ENCODE measurements at places on chromosomes 16 and 17. TPM values are rescaled to one million over a fixed set of nuclear protein-coding genes. Genes with fewer than 3 reads are reported as not detected.
A peak's percentile ranks its signal among the peaks of the same experiment; 100 is the strongest.

GRCh38 chr17:48970865-48971687, 2.7 kb upstream of the GIP start:
- H3K4me1 ChIP-seq = peaks cover 28% of the 10 kb centered on the region
- no peaks in the 10 kb centered on the region for H3K27me3 ChIP-seq
- no peak for DNase-seq
- H3K27ac ChIP-seq = peak overlapping the region; percentile 96

- H3K27me3 ChIP-seq = no peaks in the 10 kb centered on the region
- H3K4me3 ChIP-seq = no peak overlapping the region
- H3K27ac ChIP-seq = peak overlapping the region; percentile 86
- peak; percentile 92 for DNase-seq
- H3K36me3 ChIP-seq = peaks cover 45% of the 10 kb centered on the region
These were observed 14.6 kb downstream of the RSL1D1 start for GRCh38 chr16:11836650-11837244.

DNA sequence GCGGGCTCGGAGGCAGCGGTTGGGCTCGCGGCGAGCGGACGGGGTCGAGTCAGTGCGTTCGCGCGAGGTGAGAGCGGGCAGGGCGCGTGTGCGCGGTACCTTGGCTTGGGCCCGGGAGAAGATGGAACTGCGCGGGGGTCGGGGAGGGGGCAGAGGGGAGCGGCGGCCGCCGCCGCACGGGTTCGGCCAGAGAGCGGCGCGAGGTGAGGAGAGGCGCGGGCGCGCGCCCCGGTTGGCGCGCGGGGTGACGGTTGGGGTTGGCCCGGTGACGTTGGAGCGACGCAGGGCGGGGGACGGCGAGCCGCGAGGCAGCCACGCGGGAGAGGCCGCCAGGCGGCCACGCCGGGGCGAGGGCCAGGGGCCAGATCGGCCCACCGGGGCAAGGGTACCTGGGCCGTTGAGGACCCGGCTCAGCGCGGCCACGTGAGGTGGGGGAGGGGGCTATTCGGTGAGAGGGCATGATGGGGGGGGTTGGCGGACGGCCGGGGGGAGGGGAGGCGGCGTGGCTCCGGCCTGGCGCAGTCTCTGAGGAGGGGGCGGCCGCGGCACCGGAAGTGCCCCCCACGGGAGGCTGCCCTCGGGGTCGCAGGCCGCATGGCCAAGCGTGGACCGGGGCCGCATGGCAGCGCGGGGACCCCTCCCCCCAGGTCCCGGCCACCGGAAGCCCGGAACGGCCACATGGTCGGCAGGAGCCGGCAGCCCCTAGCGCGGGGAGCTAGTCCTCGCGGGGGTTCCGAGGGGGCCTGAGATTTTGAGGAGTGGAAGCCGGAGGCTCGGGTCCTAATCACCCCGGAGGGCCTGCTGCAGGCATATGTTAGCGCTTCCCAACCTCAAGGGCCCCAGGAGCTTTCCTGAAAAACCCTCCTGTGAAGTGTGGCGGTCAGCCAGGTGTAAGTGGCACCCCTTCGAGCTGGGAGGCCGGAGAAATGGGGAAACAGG, 527 bp downstream of the EIF5A start:
- peaks cover 20% of the 10 kb centered on the region for H3K4me1 ChIP-seq
- no peak for DNase-seq
- H3K27me3 ChIP-seq = no peaks in the 10 kb centered on the region
- H3K27ac ChIP-seq = peak overlapping the region; percentile 90

The PITPNM3 gene
- total RNA-seq = 1.3 TPM

The CCL17 gene
- total RNA-seq = not detected

DNA sequence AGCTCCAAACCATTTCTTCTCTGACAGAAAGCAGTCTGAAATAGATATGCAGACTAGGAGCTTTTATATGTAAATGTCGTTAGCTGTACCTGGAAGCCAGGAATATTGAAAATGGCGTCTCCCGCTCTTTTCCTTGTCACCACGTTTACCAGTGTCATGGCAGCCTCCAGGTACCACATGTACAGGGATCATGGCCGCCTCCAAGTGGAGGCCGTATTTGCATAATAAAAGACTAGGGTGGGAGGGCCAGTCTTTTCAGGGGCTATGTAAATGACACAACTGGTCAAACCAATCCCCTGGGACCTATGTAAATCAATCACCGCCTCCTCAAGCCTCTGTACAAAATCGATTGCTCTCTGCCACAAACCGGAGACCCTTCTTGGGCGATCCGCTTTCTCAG, 54.3 kb downstream of the MYOCD start:
- H3K4me3 ChIP-seq = no peak overlapping the region
- no peak overlapping the region for H3K27ac ChIP-seq
- DNase-seq = no peak

DNA sequence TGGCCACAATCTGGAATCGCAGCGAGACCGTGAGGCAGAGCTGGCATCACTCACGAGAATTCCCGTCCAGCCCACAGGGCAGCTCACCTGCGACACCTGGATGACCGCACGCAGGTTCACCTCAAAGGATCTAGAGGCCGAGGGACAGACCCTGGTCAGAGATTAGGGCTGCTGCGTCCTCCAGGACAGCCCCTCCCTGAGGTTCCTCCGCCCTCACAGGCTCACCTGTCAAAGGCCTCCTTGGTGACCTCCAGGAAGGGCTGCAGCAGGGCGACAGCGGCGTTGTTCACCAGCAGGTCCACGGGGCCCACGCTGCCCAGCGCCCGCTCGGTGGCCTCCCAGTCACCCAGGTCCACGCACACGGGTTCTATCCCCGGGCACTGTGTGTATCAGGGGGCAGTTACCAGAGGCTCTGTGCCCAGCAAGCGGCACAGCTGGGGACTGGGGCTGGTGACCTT, 834 bp downstream of the DCXR start:
- H3K27ac ChIP-seq = peak overlapping the region; percentile 59
- no peak for DNase-seq
- no peaks in the 10 kb centered on the region for H3K36me3 ChIP-seq
- no peaks in the 10 kb centered on the region for H3K27me3 ChIP-seq

- no peak for DNase-seq
- H3K4me1 ChIP-seq = no peaks in the 10 kb centered on the region
- no peaks in the 10 kb centered on the region for H3K36me3 ChIP-seq
- no peaks in the 10 kb centered on the region for H3K27me3 ChIP-seq
These were observed 35.3 kb downstream of the MRTFB start for GRCh38 chr16:14106457-14106856.

The NBR1 gene
- total RNA-seq = 53.6 TPM

The ZACN gene
- total RNA-seq = 0.23 TPM

DNA sequence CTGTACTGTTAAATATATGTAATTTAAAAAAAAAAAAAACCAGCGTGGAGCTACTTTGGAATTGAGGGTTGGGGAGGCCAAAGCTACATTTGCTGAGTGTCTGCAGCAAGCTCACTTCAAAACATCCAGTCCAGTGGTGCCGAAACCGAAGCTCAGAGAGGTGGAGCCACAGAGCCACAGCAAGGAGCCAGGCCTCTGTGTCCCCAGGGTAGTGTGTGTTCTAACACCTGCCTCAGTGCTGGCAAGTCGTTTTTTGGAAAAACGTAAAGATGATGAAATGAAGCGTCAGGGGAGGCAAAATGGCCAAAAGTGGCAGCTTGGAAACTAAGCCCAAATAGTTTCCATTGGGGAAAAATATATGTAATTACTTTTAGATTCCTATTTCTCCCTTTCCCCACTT, 36.1 kb upstream of the MRC2 start:
- H3K4me3 ChIP-seq = no peak overlapping the region
- H3K36me3 ChIP-seq = peaks cover 20% of the 10 kb centered on the region
- H3K27ac ChIP-seq = no peak overlapping the region
- no peak for DNase-seq
- no peaks in the 10 kb centered on the region for H3K27me3 ChIP-seq

DNA sequence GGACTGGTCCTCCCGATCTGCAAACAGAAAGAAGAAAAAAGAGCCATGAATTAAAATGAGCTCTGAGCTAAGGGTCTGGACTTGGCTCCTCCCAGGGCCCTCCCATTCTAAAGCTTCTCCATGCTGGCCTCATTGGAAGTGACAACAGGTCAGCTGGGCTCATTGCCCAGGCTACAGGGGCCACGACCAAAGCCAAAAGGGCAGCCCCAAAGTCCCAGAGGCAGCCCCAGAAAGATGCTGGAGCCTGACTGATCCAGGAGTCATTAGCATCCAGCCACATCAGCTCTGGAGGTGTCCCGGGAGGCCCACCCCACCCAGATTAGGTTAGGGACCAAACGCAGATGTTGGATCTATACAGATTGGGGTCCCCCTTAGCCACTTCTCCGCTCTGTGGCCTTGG, 58.2 kb downstream of the MYH11 start:
- no peak overlapping the region for H3K4me3 ChIP-seq
- no peak overlapping the region for H3K27ac ChIP-seq
- no peak for DNase-seq
- peaks cover 9% of the 10 kb centered on the region for H3K27me3 ChIP-seq
- H3K4me1 ChIP-seq = no peaks in the 10 kb centered on the region

DNA sequence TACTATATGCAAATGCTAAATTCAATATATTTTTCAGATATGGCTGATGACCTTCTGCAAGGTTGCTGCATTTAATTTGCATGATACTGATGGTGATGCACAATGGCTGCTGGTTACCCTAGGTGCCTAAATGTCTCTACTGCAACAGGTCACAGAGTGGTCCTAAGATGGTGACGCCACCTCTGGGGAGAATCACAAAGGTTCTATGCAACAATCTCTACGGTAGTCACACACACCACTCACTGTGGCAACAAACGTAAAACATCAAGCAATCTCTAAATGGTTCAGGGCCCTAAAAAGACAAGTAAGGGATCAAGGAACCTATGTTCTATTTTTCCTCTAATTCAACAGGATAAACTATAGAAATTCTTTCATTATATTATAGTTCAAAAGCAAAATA, 293.3 kb downstream of the CEP112 start:
- H3K4me3 ChIP-seq = no peak overlapping the region
- no peak overlapping the region for H3K27ac ChIP-seq
- DNase-seq = no peak
- H3K36me3 ChIP-seq = no peaks in the 10 kb centered on the region
- no peaks in the 10 kb centered on the region for H3K4me1 ChIP-seq

- H3K4me3 ChIP-seq = no peak overlapping the region
- H3K4me1 ChIP-seq = peaks cover 11% of the 10 kb centered on the region
- H3K27me3 ChIP-seq = no peaks in the 10 kb centered on the region
These were observed 17.2 kb downstream of the COPRS start for GRCh38 chr17:31841850-31842194.

GRCh38 chr16:4679850-4680636, 13.3 kb upstream of the NUDT16L1 start:
- no peaks in the 10 kb centered on the region for H3K36me3 ChIP-seq
- peaks cover 7% of the 10 kb centered on the region for H3K4me1 ChIP-seq
- DNase-seq = peak; percentile 55
- no peak overlapping the region for H3K27ac ChIP-seq
- H3K27me3 ChIP-seq = no peaks in the 10 kb centered on the region

The TNFRSF13B gene
- not detected for total RNA-seq

GRCh38 chr17:80108036-80108971, 6.9 kb downstream of the GAA start:
- no peak for DNase-seq
- H3K4me3 ChIP-seq = no peak overlapping the region
- no peaks in the 10 kb centered on the region for H3K36me3 ChIP-seq
- H3K27me3 ChIP-seq = peaks cover 5% of the 10 kb centered on the region

DNA sequence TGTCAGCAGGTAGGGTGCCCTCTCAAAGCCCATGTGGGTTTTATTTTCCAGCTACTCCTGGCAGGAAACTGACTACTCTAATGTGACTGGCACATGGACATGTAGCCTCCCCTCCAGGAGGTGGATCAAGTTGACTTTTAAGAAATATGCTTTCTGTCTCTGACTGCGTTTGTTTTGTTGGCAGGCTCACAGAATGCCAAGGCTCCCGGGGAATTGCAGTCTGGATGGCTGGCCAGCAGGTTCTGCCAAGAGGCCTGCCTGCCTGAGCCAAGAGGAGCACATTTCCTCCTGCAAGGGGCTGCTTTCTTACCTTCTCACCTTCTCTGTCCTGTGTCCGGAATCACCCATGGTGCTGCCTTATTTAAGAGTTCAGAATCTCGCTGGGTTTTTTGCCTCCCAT, 217.3 kb upstream of the ERCC4 start:
- H3K36me3 ChIP-seq = no peaks in the 10 kb centered on the region
- no peak overlapping the region for H3K27ac ChIP-seq
- no peaks in the 10 kb centered on the region for H3K4me1 ChIP-seq
- DNase-seq = no peak

DNA sequence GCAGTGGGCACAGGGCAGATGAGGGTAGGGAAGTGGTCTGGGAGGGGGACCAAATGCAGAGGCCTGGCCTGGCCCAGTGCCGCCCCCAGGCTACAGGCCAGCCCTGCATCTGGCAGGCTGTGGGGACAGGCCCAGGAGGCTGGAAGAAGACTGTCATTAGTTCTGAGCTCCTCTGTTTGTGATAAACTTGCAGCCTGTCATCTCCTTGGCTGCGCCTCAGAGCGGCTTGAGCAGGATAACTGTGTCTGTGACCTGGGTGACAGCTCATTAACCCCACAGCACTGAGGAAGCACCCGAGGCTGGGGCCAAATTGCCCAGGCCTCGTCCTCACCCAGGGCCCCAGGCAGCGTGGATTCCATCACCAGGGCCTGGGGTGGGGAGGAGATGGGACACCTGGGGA, 23.9 kb downstream of the ABCC3 start:
- no peak overlapping the region for H3K27ac ChIP-seq
- H3K4me3 ChIP-seq = no peak overlapping the region

DNA sequence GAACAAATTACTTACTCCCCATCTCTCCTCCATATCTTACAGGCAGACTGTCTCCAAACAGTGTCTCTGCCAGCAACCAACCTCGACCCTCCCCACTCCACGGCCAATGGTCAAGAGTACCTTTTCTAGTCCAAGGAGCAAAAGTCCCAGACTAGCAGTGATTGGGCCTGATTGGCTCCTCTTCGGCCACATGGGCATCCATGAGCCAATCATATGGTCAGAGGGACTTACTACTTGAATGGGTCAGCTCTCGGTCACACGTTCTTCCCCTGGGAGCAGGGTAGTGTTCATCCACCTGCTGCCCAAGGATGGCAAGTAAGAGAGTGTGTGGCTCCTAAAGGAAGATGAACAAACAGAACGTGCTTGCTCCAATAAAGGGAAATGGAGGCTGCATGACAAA, 84.6 kb downstream of the C16orf78 start:
- H3K27me3 ChIP-seq = no peaks in the 10 kb centered on the region
- no peak overlapping the region for H3K27ac ChIP-seq
- no peak overlapping the region for H3K4me3 ChIP-seq
- H3K36me3 ChIP-seq = no peaks in the 10 kb centered on the region
- H3K4me1 ChIP-seq = no peaks in the 10 kb centered on the region

The CACNG3 gene
- total RNA-seq = not detected
